ENCODE measurements at places on chromosomes 16 and 17.

DNA sequence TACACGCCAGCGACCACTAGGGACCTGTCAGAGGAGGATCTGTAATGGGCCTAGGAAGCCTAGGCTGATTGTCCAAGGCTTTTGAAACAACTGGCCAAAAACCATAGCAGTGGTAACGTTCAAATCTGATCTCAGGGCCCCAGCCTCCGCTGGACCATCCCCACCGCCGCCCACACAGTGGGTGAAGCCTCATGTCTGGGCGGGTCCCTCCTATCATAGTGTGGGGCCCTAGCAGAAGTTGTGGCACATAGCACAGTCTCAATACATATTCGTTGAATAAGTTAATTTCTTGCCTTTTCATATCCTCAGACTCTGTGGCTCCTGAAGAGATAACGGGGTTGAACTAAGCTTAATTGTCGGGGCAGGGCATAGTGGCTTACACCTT is 818 bp downstream of the DPH1 start:
- peak; percentile 3 for ATAC-seq

DNA sequence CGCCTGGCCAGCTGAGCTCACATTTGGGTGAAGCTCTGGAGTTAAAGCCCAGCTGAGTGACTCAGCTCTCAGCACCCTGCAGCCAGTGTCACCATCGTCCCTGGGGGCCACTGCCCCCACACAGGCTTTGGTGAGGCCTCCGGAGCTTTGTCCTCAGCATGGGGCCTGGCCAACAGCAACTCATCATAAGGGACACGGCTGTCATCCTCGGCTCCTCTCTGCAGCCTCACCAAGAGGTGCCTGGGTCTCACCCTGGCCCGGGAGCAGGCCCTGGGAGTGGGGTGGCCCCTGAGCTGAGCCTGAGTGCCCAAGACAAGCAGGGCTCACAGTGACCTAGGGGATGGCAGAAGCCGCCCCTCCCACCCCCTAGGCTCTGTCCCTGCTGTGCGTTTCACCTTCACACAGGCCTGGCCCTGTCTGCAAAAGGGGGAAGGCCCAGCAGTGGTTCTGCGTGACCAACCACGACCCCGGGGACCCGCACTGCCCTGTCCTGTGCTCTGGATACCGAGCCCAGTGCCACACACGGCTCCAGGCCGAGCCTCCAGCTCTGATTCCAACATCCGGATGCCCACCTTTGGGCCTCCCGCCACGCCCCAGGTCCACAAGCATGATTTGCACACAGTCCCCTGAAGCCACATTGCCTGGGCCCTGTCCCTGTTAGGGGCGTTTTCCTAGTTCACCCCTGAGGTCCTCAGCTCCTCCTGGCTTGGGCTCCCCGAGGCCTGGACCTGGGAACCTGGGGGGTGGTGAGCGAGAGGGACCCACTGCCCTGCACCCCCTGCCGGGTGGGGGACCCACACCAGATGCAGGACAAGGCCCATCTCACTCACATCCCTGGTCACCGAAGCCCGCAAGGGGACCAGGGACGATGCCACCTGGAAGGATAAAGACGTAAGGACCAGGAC is 21.8 kb upstream of the AATK start:
- ATAC-seq = no peak

GRCh38 chr16:49599704-49600103 is 226.1 kb downstream of the C16orf78 start:
- ATAC-seq = no peak

GRCh38 chr17:65794572-65794971 is 233.1 kb upstream of the AXIN2 start:
- ATAC-seq = no peak

DNA sequence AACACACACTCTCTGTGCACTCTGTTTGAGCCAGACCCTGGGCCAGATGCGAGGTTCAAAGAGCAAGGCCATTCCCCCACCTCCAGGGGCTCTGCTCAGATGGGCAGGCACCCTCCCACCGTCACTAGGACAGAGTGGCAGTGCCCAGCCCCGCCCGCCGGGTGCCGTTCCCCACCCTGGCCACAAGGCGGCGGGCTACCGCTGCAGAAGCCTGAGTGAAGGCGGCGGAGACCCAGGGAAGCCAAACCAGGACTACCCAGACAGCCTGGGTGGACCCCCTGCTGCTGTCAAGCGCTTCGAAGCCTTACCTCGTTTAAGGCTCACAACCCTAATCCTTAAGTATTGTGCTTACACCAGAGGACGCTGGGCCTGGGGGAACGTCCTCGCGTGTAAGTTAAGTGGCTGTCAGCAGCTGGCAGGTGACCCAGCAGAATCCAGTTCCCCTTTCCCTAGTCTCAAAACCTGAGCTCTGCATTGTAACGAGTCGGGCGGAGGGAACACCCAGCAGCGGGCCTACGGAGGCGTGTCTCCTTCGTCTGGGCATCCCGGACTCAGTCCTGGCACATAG is 4.5 kb downstream of the ARHGAP27 start:
- peak; percentile 17 for ATAC-seq

Data from esophagus mucosa (tissue), 1 donor.